Activated naive CD4-positive, alpha-beta T cell treated with anti-CD3 and anti-CD28 coated beads, Interleukin-2, amount 50 U/mL, for 16 hours (primary cell): ENCODE measurements at places on chromosomes 11 and 22.

- no peak for DNase-seq
Measured at GRCh38 chr11:15780382-15780781, 576.0 kb downstream of the SOX6 start.

- DNase-seq, result no peak
Measured at GRCh38 chr11:75567971-75568370, 5.9 kb downstream of the SERPINH1 start.

DNA sequence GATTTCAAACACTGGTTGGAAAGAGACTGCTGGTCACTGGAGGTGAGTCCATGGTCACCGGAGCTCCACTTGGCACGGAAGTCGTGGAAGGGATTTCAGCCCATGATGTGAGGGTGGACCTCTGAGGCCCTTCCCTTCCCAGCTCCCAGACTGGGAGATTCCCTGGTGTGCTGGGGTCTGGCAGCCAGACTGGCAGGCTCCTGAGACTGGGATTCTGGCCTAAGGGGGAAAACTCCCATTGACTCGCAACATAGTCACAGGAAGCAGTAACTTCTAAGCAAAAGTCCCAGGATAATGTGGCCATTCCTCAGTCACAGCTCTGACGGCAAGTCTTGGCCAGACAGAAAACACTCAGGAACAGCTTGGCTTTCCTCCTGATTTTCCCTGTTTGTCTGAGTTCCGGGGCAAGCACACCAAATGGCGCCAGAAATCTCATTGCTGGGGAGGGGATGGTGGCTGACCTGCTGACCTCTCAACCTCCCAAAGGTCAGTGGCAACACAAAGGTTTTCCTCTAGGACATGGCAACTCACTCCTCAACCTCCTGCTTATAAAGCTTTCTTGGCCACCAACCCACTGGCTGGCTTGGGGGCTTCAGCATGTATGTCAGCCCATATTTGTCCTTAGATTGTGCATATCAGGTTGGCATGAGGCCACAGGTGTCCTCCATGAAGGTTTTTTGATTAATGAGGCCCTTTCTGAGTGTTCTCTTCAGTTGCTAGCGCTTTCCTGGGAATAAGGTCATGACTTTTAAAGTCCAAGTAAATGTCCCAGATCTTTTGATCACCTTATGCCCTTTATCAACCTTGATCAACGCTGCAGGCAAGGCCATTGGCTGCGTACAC, 99.5 kb downstream of the CCDC81 start:
- DNase-seq, result no peak

DNA sequence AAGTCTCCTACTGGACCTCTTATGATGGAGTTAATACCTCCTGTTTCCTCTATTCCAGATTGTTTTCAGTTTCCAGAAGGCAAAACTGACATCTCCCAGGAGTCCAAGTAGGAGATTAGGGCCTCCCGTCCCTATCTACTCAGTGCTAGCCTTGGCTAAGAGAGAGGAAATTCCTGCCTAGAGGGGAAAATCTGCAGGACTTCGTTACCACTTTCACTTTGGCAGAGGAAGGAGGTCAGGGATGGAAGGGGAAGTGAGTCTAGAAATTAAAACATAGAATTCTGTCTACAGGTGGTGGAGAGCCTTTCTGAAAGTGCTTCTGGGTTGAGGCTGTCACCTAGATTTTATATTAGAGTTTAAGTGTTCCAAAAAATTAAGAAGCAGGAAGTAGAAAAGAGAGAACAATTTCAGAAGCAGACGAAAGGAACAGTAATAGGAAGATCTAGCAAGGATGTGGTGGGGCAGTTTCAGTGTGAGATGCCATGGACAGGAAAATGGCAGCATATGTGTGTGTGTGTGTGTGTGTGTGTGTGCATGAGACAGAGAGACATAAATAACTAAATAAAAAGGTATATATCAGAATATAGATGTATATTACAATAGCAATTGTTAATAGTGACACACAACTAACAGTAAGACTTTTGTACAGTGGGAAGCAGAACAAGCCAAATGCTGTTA, 2.4 kb upstream of the TRIM68 start:
- no peak for DNase-seq

DNA sequence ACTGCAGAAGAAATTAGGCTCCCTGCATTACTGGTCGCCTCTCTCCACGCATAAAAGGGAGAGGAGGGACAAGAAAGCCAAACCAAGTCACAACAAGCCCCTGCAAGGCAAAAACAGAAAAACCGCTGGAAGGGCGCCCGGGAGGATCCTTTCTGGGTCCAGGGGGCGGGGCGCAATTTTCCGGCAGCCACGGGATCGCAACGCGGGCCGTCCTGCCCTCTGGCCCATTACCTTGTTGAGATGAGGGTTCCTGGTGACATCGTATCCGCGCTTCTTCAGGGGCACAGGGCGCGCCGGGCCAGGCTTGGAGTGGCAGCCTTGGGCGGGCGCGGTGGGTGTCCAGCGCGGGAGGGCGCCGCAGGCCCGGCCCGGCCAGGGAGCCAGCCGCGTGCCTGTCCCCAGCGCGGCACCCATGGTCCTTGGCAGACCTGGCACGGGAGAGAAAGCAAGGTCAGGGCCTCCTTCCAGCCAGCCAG, 847 bp downstream of the ME3 start:
- no peak for DNase-seq

DNA sequence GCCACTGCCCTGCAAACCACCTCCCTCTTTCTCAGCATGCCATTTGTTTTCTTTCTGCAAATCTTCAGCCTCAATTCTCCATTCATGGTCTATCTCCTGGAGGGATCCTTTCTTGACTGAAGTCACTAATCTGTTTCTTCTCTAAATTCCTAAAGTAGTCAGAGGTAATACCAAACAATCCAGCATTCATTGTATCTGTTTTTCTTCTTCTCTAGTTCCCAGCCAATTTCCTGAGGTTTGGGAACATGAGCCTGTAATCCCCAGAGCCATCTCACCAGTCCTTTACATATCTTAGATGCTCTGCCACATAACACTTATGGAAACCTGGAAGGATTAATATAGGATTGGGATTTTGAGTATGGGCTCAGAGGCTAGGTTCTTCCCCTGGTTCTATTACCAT, 86.5 kb downstream of the MICAL2 start:
- no peak for DNase-seq

- no peak for DNase-seq
Measured at GRCh38 chr11:8608652-8609051, 14.6 kb upstream of the STK33 start.

DNA sequence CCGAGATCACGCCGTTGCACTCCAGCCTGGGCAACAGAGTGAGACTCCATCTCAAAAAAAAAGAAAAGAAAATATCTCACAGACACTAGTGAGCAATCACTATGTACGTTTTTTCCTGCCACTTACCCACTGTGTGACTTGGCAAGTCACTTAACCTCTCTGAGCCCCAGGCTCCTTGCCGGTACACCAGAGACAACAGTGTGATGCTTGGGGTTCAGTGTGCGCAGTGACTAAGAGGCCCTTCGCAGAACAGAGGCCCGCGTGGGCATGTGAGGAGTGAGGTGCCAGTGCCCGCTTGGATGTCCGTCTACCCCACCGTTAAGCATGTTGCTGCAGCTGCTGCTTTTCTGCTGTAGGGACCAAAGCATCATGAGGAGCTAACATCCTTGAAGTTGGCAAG, 6.7 kb downstream of the OAF start:
- no peak for DNase-seq

- no peak for DNase-seq
Measured at GRCh38 chr11:27757953-27758352, 57.7 kb upstream of the BDNF start.

GRCh38 chr11:105298174-105298573, 158.6 kb upstream of the CARD18 start:
- DNase-seq, result no peak

DNA sequence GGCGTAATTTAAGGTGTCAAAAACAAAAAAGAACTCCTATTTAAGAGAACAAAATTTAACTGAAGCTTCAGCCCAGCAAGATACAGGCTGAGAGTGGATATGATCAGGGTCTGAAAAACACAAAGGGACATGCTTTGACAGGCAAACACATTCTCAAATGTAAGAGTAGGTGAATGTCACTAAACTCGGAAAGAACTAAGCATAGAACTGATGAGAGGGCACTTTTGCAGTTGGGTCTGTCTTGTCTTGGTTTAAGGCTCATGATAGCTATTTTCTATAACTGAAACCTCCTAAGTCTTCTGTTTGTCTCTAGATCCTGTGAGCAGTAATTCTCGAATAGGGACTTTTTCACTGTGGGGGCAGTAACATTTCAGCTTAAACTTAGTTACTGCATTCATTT, 27.0 kb downstream of the F2 start:
- DNase-seq, result no peak

- no peak for DNase-seq
Measured at GRCh38 chr11:85589373-85589772, 37.8 kb downstream of the DLG2 start.

DNA sequence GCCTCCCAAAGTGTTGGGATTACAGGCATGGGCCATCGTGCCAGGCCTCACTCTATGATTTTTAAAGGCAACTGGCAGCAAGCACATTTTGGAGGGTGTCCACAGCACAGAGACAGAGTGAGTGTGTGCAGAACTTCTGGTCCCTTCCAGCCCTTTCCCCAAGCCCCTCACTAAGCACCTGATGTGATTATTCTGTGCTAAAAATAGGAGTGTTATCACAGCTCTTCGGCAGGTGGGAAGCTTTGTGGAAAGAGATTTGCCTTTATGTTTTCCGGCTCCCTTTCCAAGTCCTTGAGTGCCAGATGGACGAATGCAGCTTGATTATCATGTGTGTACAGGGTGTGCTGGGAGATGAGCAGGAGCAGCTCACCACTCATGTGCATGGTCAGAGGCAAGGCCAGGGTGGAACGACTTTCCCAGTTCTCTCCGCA, 310.8 kb downstream of the DDX10 start:
- no peak for DNase-seq

DNA sequence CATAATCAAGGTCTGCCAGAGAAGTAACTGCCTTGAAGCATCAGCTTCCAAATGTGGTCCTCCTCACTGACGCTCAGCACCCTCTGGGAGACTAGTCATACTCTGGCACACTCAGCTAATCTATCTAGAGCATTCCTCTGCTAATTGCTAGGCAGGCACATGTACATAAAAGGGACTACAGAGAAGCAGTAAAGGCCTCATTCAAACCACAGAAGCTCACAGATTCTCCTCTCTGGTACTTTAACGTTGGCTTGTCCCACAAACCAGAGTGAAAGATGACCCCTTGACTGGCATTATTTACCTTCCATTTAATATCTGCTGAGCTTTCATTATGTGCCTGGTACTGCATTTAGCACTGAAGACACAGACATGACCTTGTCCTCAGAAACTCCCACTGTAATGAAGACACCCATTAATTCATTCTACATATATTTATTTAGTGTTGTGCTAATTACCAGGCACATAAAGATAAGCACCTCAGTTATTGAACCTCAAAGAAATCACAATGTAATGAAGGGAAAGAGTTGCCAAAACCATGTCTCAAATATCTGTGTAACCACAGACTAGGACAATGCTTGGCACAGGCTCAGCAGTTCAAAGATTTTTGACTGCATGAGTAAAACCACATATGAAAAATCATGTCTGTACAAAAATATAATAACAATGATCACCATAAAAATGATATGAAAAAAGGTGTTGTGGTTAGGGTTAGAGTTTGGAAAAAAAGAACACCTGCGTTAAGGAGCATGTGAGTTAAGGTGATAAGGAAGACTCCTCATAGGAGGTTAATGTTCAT, 550.4 kb downstream of the DLG2 start:
- no peak for DNase-seq

DNA sequence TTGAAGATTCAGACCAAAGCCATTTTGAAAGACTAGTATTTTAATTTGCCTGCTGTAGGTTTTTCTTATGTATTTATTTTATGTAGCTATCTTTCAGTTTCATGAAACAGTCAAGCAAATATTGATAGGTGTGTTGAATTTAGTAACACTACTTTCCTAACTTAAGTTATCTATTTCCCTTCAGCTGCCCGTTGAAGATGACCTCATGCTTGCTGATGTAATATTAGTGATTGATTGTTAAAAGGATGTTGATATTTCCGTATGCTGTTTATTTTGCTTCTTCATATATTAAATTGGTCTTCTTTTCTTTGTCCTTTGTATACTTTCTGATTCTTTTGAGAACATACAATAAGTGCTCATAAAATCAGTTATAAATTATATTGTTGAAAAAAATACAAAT, 86.8 kb upstream of the CHORDC1 start:
- DNase-seq, result no peak

GRCh38 chr22:49328118-49328475, 499.6 kb downstream of the BRD1 start:
- DNase-seq, result no peak

GRCh38 chr11:35148163-35148837, 9.3 kb downstream of the CD44 start:
- DNase-seq, result no peak

- DNase-seq, result no peak
Measured at GRCh38 chr11:61004180-61004611, 32.7 kb downstream of the CD6 start.

GRCh38 chr11:32643526-32643925, 59.9 kb downstream of the EIF3M start:
- no peak for DNase-seq

GRCh38 chr11:63843041-63843440, 4.1 kb downstream of the MARK2 start:
- DNase-seq, result no peak

DNA sequence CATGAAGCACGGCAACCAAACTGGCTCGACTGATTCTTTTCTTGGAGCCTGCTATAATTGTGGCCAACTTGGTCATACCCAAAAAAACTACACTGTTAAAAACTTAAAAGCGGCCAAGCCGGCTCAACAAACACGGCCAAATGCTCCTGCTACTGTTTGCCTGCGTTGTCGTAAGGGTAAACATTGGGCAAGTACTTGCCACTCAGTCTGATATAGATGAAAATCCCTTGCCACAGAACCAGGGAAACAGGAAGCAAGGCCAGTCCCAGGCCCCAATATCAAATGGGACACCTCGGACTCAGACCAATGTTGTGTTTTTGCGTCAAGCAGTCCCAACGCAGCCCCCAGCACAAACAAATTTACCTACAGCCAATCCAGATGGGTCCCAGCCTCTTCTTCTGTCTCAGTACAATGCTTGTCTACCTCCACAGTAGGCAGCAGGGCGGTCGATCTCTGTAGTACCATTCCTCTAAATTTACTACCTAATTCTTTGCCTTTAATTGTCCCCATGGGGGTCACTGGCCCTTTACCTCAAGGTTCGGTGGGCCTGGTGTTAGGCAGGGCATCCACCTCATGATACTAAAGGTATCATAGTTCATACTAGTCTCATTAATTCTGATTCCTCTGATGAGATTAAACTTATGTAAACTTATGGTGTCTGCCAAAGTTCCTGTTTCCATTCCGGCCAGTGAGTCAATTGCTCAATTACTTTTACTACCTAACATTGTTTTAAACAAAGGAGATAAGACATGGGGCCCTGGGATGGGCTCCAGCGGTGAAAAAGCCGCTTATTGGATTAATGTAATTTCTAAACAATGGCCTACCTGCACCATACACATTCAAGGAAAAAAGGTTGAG, 3.7 kb upstream of the COMT start:
- no peak for DNase-seq

GRCh38 chr22:45599836-45600577, 71.6 kb upstream of the ATXN10 start:
- DNase-seq, result no peak

GRCh38 chr11:23948851-23949250, 548.0 kb upstream of the LUZP2 start:
- DNase-seq, result no peak
